ENCODE measurements at places on chromosomes 13 and 19.
A peak's percentile ranks its signal among the peaks of the same experiment; 100 is the strongest.

GRCh38 chr13:51858433-51859247, 3.1 kb upstream of the CCDC70 start:
- DNase-seq = no peak

GRCh38 chr13:39451860-39452301, 151.1 kb downstream of the LHFPL6 start:
- DNase-seq = no peak

DNA sequence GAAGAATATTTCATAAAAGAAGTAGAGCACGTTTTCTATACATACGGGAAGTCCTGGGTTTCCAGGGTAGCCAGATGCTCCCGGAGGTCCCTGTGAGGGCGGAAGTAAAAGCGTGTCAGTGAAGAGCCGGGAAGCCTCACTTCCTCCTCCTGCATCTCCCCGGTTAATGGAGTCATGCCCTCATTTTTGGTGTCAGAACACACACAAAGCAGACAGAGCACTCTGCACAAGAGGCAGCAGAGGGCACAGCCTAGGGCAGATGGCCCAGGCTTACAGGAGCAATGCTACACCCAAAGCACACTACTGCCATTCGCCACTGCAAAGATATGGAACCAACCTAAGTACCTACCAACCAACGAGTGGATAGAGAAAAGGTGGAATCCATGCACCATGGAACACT, 94.4 kb downstream of the COL4A1 start:
- DNase-seq = no peak

- DNase-seq = peak; percentile 35
Observed at GRCh38 chr13:27043013-27043412, 128.6 kb downstream of the USP12 start.

GRCh38 chr13:30711375-30711774, 24.0 kb upstream of the ALOX5AP start:
- DNase-seq = no peak

DNA sequence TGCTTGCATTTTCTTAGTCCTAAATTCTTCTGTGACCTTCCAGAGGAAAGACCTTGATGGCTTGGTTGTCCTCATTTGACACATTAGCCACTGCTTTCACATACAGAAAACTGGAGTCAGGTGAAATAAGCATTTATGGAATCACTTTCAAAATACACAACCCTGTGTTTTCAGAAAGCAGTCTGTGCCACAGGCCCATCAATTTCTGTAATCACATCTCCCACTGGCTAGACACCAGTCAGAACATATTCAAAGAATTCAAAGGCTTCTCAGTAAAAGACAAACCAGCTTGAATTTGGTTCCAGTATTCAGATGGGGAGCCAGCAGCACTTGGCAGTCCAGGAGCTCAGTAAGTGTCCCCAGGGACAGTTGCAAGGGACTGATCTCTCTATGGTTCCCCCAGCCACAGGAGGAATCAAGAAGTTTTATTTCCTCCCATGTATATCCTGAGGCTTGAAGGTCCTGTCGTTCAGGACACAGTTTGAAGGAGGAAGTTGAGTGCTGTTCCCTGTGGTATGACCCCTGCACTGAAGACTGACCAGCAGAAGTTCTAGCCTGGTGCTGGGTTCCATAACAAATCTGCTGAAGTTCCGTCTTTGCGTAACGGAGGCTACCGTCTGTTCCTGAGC, 214.3 kb downstream of the FOXO1 start:
- no peak for DNase-seq

DNA sequence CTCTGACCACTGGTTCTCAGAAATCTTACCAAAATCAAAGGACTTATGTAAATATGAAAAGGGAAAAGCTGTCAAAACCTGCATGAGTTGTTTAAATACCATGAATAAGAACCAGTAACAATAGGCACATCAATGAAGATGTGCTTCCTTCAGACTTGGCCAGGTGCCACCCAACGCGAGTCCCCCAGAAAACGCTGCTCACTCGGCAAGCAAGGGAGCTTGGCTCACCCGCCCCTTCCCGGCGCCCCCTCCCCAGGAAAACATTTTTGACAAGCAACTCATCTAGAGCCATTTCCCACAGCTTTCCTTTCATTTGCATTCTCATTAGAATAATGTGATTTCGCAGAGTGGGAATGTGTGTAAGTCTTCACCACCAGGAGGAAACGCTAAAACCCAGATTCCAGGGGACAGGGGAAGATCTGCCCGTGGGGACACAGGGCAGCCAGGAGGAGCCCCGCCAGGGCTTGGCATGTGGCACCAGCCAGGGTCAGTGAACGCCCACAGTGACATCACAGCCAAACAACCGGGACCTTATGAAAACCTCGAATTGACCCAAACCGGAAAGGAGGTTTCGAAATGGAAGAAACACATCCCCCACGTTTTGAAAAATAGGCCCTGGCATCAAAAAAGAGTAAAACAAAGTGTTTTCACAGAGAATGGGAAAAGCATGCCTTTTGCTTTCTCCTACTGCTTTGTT, 366.2 kb upstream of the TSHZ3 start:
- no peak for DNase-seq

DNA sequence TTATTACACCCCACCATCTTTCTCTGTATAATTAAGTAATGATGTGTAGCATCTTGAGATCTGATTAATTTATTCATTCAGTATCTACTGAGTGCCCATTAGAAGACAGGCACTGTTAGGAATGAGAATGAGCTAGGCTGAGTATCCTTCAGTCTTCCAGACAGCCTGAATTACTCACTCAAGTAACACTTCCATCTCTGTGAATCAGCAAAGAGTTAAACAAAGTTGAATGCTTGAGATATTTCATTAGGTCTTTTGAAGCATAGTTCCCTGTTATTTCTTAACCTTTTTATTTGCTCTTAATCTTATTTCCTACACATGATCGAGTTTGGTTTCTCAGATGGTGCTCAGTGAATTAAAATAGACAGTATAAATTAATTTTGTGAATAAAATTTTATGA, 413.7 kb downstream of the DCT start:
- no peak for DNase-seq

- no peak for DNase-seq
Observed at GRCh38 chr13:46086985-46087384, 17.8 kb downstream of the CPB2 start.

All from substantia nigra (tissue), 51 donors.